ENCODE measurements at places on chromosomes 5 and 9.

- DNase-seq: no peak
Observed at GRCh38 chr9:21750021-21750735, 52.3 kb upstream of the MTAP start.

DNA sequence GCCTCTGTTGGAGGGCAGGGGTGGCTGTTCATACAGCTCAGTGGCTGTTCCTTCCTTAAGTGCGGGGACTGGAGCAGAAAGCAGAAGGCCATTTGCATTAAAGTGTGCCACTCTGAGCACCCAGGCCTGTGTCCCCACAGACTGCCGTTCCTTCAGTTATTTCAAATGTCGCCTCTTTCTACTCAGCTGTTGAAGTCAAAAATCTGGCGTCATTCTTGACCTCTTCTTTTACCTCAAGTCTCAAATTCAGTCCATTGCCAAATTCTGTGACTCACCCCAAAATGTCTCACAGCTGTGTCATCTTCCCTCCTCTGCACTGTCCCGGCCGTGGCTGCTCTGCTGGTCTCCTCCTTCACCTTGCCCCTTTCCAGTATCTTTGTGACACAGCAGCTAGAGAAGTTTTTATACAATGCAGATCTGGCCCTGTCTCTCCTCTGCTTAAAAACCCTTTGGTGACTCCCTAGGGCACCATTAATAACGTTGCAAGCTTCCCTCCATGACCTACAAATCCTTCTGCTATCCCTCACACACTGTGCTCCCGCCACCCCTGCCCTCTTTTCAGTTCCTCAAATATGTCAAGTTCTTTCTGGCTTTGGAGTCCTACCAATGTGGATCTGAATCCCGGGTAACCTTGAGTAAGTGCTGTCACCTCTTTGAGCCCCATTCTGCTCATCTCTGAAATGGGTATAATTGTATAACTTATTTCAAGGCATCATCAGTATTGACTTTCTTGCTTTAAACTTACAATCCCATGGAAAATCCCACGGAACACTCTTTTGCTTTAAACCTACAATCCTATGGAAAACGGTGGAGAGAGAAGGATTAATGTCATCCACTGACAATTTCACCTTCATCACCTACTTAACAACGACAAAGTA is 98.3 kb upstream of the BOD1 start:
- no peak for DNase-seq

DNA sequence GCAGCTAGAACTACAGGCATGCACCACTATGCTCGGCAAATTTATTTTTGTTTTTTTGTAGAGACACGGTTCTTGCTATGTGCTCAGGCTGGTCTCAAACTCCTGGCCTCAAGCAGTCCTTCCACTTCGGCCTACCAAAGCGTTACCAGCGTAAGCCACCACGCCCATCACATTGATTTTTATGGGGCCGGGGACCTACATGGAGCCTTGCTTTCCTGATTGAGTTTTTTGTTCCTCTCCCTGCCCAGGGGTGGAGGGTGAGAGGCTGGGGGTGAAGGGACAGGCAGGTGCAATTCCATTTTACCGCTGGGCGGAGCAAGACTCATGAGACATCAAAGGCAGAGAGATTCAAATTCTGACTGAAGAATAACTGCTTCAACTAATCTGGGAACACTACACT is 1.9 kb downstream of the ALDH1B1 start:
- no peak for DNase-seq

DNA sequence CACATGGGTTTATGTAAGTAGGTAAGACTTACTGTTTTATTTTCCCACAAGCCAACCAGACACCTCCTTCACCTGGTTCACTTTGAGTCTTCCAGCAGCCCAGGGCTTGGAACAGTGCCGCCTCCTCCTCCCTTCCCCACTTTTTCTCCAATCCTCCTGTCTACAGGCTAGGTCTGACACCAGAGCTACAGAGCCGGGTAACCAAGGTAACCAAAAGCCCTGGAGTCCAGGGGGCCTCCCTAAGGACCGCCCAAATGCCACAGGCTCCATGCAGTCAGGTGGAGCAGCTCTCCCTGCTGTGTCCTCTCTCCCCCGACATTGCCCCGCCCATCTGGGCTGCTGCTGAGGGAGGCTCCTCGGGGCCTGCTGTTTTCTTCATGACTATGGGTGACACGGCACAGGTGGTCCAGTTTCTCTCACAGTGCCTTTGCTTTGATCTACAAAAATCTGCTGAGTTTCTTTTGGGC is 138.0 kb upstream of the EFNA5 start:
- DNase-seq: peak; percentile 19

DNA sequence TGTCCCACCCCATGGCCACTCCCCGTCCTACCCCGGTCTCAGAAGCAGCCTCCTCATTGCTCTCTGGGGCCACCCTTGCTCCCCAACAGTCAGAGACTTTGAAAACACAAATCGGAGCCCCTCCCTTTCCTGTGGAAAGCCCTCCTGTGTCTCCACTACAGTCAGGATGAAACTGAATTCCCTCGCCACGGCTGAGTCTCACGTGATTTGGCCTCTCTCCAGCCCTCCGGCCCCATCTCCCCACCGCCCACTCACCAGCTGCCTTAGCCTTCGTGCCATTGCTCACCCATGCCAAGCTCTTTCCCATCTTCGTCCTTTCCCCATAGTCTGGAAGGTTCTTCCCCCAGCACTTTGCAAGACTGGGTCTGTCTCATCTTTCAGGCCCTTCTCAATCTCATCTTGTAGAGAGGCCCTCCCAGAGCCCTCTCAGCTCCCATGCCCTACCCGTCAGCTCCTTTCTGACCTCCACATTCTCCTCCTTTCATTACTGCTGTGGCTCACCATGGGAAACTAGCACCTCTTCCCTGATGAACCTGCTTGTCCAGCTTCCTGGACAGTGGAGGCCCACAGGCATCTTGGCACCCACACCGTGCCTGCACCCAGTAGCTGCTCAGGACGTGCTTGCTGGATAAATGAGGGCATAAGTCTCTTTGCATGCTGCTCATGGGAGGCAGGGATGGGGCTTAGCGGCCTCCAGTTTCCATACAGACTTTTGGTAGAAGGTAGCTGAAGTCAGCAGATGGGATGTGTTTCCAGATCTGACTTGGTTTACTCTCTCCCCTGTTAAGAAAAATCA is 126.4 kb upstream of the COL5A1 start:
- DNase-seq: no peak

DNA sequence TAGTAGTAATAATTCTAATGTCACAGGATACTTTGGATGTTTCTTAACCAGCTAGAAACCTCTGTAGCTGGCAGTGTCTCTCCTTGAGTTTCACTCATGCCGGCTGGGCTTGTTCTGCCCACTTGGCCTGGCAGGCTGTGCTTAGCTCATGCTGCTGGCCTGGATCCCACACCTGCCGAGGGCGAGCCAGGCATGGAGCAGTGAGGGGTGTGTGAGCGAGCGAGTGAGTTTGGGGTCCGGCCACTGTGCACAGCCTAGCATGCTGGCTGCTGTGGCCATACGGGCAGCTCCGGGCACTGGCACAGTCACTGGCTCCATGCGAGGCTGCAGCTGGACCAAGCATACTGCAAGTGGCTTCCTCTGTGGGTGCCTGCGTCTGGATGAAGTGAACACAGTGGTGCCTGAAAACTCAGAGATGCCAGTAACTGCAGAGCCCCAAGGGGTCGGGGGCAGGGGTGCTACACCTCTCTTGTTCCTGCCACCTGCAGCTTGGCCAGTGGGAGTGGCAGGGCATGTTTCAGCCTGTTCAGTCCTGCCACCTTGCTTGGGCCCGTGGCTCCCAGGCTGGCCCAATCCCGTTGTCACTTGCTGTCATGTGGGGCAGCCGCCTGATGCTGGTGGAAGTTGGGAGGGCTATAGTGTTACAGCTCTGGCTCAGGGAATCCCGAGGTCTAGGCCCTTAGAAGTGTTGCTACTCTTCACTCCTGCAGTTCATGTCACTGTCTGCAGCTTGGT is 9.9 kb downstream of the FSD1L start:
- no peak for DNase-seq

- DNase-seq: no peak
Observed at GRCh38 chr5:145750199-145750598, 84.9 kb downstream of the PRELID2 start.

Measured in HuH-7 (cell line).